Small intestine (tissue), 16 donors: ENCODE measurements at places on chromosomes 4 and X. TPM values are rescaled to one million over a fixed set of nuclear protein-coding genes. Genes with fewer than 3 reads are reported as not detected.
A peak's percentile ranks its signal among the peaks of the same experiment; 100 is the strongest.

The ERCC6L gene
- 2.6 TPM for polyA plus RNA-seq

GRCh38 chrX:122783918-122784317, 400.2 kb upstream of the GRIA3 start:
- no peaks in the 10 kb centered on the region for H3K36me3 ChIP-seq
- H3K4me1 ChIP-seq: no peaks in the 10 kb centered on the region
- H3K27me3 ChIP-seq: no peaks in the 10 kb centered on the region
- H3K27ac ChIP-seq: no peak overlapping the region

The UGT2A1 gene
- not detected for polyA plus RNA-seq

The SMIM14 gene
- polyA plus RNA-seq: 22.3 TPM

DNA sequence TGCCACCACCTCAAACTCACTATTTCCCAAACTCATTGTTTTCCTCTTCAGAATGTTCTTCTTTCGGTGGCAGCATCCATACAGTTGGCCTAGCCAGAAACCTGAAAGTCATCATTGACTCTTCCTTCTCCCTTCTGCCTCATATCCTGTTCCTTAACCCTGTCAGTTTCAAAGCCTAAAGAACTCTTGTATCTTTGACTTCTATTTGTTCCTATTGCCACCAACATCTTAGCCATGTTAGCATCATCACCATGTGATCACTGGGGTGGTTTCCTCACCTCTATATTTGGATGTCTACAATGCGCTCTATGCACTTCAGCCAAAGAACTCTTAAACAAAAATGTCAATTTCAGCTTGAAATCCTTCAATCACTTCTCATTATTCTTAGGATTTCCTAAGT, 29.0 kb downstream of the DDX60L start:
- peak overlapping the region; percentile 42 for H3K27ac ChIP-seq
- H3K27me3 ChIP-seq: no peaks in the 10 kb centered on the region
- H3K36me3 ChIP-seq: peaks cover 6% of the 10 kb centered on the region
- no peaks in the 10 kb centered on the region for H3K4me1 ChIP-seq

GRCh38 chr4:169120624-169121023, 110.6 kb upstream of the CBR4 start:
- H3K36me3 ChIP-seq: peaks cover 34% of the 10 kb centered on the region
- H3K4me1 ChIP-seq: no peaks in the 10 kb centered on the region
- H3K4me3 ChIP-seq: no peak overlapping the region
- H3K27me3 ChIP-seq: no peaks in the 10 kb centered on the region
- no peak overlapping the region for H3K27ac ChIP-seq

GRCh38 chrX:9336456-9336855, 128.4 kb upstream of the TBL1X start:
- H3K4me3 ChIP-seq: no peak overlapping the region
- no peaks in the 10 kb centered on the region for H3K36me3 ChIP-seq
- H3K27ac ChIP-seq: no peak overlapping the region
- H3K4me1 ChIP-seq: no peaks in the 10 kb centered on the region

GRCh38 chr4:55359397-55359916, 13.4 kb downstream of the SRD5A3 start:
- no peak for DNase-seq
- H3K27me3 ChIP-seq: no peaks in the 10 kb centered on the region
- H3K4me3 ChIP-seq: no peak overlapping the region
- no peak overlapping the region for H3K27ac ChIP-seq
- peaks cover 9% of the 10 kb centered on the region for H3K36me3 ChIP-seq
- peaks cover 5% of the 10 kb centered on the region for H3K4me1 ChIP-seq

GRCh38 chr4:182307746-182308145, 64.5 kb downstream of the TENM3 start:
- H3K36me3 ChIP-seq: no peaks in the 10 kb centered on the region
- no peak overlapping the region for H3K4me3 ChIP-seq
- no peaks in the 10 kb centered on the region for H3K4me1 ChIP-seq
- DNase-seq: no peak

GRCh38 chr4:124696182-124696581, 16.4 kb downstream of the ANKRD50 start:
- H3K27ac ChIP-seq: no peak overlapping the region
- no peaks in the 10 kb centered on the region for H3K27me3 ChIP-seq
- peaks cover 2% of the 10 kb centered on the region for H3K36me3 ChIP-seq
- no peak for DNase-seq
- H3K4me3 ChIP-seq: no peak overlapping the region
- no peaks in the 10 kb centered on the region for H3K4me1 ChIP-seq

The AWAT2 gene
- polyA plus RNA-seq: not detected

The DIPK2B gene
- 3.5 TPM for polyA plus RNA-seq

- peak; percentile 0 for DNase-seq
- no peaks in the 10 kb centered on the region for H3K27me3 ChIP-seq
- no peak overlapping the region for H3K27ac ChIP-seq
- no peak overlapping the region for H3K4me3 ChIP-seq
Observed at GRCh38 chr4:10205223-10205622, 88.6 kb upstream of the WDR1 start.

GRCh38 chr4:8916351-8916885, 44.8 kb upstream of the HMX1 start:
- no peak overlapping the region for H3K4me3 ChIP-seq
- no peaks in the 10 kb centered on the region for H3K36me3 ChIP-seq
- H3K27ac ChIP-seq: no peak overlapping the region
- H3K27me3 ChIP-seq: no peaks in the 10 kb centered on the region
- H3K4me1 ChIP-seq: no peaks in the 10 kb centered on the region

- no peaks in the 10 kb centered on the region for H3K36me3 ChIP-seq
- no peaks in the 10 kb centered on the region for H3K4me1 ChIP-seq
- H3K27me3 ChIP-seq: no peaks in the 10 kb centered on the region
- DNase-seq: no peak
Observed at GRCh38 chr4:118077767-118078105, 43.5 kb downstream of the NDST3 start.

DNA sequence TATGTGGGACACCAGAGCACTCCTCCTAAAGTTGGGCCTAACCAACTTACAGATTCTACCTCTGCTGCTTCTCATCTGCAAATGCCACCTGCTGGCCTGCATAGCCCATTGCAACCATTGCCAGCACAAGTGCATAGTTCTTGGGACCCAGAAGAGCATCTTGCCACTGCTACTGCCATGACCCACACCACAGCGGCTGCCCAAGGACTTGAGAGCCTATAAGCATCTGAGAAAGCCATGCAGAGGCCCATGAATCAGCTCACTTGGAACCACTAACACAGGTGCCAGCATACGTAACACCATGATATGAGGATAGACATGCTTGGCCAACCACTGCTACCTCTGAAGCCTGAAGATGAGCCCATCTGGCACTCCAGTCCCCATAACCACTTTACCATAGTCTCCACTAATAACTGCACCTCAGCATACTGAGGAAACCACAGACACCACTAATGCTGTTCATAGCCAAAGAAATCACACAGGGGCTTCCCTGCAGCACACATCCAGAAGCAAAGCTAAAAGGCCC, 258.1 kb upstream of the AGTR2 start:
- no peaks in the 10 kb centered on the region for H3K27me3 ChIP-seq
- no peaks in the 10 kb centered on the region for H3K36me3 ChIP-seq
- H3K4me1 ChIP-seq: no peaks in the 10 kb centered on the region
- H3K27ac ChIP-seq: no peak overlapping the region

The PTCHD1 gene
- polyA plus RNA-seq: not detected

The USP17L22 gene
- not detected for polyA plus RNA-seq

The SPANXC gene
- polyA plus RNA-seq: not detected

DNA sequence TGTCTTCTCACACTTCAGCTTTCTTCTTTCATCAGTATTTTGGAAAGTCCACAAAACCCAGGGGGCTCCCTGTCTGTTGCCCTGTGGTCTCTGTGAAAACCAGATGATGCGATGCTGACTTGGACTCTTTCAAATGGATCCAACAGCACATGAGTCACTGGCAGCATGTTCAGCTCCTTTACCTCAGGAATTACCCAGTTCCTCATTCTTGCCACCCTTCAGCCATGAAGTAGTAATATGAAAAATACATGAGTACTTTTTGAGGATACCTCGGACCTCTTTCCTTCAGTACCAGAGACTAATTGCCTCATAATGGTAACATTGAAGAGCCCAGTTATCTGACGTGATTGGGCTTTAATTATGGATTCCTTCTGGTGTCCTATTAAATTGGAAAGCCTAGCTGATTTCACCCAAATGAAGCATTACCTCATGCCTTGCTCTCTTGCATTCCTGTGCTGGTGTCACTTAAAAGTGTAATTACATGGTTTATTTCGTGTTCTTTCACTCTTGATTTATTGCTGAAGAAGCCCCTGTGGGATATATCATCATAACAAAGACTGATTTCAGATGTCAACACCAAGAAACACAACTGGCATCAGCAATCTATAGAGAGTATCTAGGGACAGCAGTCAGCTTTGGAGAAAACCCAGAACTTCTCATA, 63.4 kb downstream of the NFKB1 start:
- H3K27ac ChIP-seq: no peak overlapping the region
- no peak for DNase-seq

DNA sequence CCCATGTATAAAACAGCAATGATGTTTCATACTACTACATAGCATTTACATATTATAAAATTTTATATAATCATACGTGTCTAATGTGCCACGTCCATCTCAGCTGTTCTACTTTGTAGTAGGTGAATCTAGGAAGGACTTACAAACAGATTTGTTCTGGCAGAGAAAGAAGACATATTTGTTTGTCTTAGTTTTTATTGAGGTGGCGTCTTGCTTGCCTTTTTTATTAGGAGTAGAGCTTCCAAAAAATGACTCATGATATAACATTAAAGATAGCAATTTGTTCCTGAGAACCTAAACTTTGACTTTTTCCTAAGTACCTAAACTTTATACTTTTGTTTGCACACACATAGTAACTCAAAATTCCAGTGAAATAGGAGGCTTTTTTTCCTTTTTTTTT, 64.6 kb downstream of the CLDN22 start:
- H3K4me3 ChIP-seq: no peak overlapping the region
- no peak overlapping the region for H3K27ac ChIP-seq
- no peak for DNase-seq
- no peaks in the 10 kb centered on the region for H3K36me3 ChIP-seq
- H3K27me3 ChIP-seq: no peaks in the 10 kb centered on the region

The N4BP2 gene
- 1.9 TPM for polyA plus RNA-seq

DNA sequence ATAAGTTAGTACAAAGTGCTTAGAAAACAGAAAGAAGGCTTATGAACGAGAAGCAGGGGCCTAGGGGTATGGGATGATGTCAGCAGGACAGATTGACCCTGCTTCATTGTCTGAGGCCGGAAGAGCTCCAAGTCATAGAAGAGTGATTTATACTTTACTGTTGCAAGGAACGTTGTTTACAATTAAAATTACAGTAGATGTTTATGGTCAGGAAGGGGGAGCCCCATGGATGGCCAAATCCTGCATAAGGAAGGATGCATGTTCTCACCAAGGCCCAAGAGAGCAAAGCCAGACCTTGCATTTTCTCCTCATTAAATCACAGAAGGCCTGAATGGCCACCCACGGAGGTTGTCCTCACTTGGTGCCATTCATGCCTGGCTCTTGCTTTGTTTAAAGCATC, 115.3 kb downstream of the LDB2 start:
- no peaks in the 10 kb centered on the region for H3K36me3 ChIP-seq
- no peak for DNase-seq
- H3K4me1 ChIP-seq: no peaks in the 10 kb centered on the region
- no peak overlapping the region for H3K27ac ChIP-seq
- H3K27me3 ChIP-seq: no peaks in the 10 kb centered on the region

- H3K4me3 ChIP-seq: no peak overlapping the region
- H3K27me3 ChIP-seq: no peaks in the 10 kb centered on the region
- DNase-seq: no peak
Observed at GRCh38 chr4:30073011-30073710, 647.0 kb upstream of the PCDH7 start.

The SULT1E1 gene
- polyA plus RNA-seq: 13.2 TPM

DNA sequence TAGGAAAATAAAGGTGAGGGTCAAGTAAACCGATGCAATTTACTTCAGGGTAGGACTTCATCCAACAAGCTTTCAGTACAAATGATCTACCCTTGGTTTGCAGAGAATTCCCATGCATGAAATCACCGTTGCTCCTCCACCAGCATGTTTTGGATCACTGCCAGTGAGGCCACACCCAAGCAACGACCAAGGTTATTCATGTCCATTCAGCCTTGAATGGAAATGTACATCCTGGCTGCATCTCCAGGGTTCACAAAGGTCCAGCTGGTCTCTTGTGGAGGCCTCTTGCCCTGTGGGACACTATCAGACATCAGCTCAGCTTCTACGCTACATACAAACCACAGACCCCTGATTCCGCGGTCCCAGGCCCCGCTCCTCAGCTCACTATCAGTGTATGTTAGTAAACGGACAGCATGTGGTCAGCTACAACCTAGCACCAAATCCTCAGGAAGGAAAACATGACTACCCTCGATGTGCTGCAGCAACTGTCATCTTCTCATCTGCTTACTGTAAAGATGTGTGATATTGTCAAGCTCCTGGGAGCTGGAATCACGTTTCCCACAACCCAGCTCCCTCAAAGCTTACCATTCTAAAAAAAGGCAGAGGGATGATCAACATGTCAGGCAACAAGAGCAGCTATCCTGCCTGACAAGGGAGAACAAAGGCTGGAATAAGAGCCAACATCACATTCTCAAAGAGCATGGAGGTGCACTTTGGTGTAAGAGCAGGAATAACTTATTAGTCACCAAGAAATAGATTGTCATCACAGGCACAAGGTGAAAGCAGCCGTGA, 4.9 kb downstream of the LYAR start:
- H3K36me3 ChIP-seq: peaks cover 2% of the 10 kb centered on the region
- peaks cover 8% of the 10 kb centered on the region for H3K4me1 ChIP-seq
- no peak overlapping the region for H3K27ac ChIP-seq
- no peak overlapping the region for H3K4me3 ChIP-seq

DNA sequence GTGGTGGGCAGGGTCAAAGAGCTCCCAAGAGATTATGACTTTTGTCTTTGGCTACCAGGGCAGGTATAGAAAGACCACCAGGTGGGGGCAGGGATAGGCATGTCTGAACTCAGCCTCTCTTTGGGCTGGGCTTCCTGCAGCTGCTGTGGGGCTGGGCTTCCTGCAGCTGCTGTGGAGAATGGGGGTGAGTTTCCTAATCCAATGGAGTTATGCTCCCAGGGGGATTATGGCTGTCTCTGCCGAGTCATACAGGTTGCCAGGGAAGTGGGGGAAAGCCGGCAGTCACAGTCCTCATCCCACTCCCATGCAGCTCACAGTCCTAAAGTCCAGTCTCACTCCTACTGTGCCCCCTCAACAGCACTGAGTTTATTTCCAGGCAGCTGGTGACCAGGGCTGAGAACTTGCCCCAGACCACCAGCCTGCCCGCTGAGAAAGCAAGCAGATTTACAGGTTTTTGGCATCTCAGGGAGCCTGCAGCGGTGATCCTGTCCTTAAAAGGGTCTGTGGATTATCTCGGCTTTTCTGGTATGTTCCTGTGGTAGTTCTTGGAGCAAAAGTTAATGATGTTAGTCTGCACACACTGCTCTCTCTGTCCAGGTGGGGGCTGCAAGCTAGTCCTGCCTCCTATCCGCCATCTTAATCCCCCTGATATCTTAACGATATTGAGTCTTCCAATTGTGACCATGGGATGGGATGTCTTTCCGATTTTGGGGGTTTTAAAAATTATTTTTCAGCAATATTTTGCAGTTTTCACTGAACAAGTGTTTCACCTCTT, 133.4 kb downstream of the RTL9 start:
- no peak overlapping the region for H3K27ac ChIP-seq
- H3K27me3 ChIP-seq: no peaks in the 10 kb centered on the region
- H3K36me3 ChIP-seq: no peaks in the 10 kb centered on the region
- H3K4me1 ChIP-seq: no peaks in the 10 kb centered on the region
- H3K4me3 ChIP-seq: no peak overlapping the region
- DNase-seq: no peak
